SK-N-MC (cell line): ENCODE measurements at places on chromosomes 16 and 17.

- DNase-seq, result no peak
These were observed 702.8 kb downstream of the KCNJ2 start for GRCh38 chr17:70872103-70872502.

GRCh38 chr17:62653826-62654761, 26.6 kb downstream of the MRC2 start:
- no peak for DNase-seq

- DNase-seq, result no peak
These were observed 3.8 kb downstream of the CIITA start for GRCh38 chr16:10880594-10881452.

DNA sequence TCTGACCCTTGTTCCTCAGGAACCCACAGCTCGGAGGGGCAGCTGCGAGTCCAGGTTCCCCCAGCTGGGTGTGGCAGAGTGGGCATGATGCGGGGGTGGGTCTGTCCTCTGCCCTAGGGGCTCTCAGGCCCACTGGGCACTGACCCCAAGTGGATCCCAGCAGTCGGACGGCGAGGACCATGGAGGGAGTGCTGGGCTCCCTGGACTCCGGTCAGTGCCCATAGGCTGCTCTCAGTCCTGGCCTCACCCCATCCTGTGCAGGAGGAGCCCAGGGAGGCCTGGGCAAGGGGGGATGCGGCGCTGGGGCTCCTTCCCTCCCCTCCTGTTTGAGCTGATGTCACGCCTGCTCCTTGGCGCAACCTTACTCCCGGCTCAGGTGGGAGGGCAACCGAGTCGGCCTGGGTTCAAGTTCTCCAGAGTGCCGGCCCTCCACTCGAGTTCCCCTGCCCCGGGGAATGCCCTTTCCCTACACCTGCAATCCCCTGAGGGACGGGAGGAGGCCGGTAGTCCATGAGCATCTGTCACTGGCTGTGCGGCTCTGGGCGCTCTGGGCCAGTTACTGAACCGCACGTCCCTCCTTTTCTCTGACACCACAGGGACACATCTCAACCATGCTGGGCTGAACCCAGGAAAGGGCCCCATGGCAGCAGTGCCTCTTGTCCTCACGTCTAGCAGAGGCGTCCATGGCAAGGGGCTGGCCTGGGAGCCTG, 52.6 kb upstream of the ACSF3 start:
- DNase-seq, result no peak

DNA sequence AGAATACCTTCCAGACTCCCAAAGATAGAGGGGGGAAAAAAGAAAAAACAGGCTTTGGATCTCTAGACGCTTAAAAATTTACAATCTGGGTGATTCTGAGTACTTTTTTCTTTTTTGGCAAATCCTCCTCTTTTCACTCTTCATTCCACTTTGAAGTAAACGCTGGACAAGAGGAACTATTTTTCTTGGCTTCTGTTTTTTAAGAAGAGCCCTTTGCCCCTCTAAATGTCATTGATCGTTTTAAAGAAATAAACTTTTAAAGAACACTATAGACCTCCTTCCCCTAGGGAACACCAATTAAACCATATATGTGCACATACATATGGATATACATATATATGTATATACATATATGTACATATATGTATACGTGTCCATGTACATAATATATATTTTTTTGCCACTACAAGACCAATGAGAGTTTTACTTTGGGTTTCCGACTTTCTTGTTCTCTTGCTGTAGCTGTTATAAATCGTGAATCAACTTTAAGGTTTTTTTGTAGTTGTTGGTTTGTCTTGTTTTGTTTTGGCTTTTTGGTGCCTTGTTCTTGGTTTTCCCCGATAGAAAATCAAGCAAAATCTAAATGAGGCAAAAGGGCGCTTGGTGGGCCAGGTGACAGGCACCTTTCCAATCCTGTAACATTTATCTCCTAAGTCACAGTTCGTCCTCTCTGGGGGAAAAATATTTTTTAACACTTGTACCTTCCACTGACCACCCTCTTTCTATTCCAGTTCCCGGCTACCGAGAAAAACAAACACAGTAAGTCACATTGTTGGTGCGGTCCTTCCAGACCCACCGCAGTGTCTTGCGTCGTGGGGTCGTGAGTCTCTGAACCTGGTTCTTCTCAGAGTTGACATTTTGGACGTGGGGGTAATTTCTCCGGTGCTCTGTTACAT, 4.4 kb downstream of the FOXF1 start:
- DNase-seq, result no peak

DNA sequence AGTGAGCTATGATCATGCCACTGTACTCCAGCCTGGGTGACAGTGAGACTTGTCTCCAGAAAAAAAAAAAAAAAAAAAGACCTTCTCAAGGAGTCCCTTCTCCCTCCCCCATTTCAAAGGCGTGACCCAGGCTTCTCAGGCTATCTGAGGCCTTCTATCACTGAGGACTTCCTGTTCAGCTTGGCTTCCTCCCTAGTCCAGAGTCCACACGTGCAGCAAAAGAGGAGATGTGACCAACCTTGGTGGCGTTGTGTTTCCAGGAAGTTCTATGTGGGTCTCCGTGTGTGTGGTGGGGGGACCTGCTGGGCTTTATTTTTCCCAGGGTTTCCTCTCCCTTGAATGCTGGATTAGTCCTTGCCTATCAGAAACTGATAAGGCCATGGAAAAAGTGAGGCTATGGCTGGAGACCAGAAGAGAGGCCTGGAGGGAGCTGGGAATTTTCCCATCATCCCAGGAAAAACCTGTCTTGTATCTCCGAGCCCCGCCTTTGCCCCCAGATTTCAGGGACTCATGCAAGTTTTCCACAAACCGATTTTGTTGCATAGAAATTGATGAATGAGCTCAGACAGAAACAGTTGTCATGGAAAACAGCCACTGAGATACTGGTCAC, 148.1 kb downstream of the SALL1 start:
- no peak for DNase-seq

GRCh38 chr16:85688586-85689284, at the start of gene GINS2:
GINS2 (minus strand) TSS chr16:85688954; CDS start chr16:85688898, 56 bp downstream.
- no peak for DNase-seq

- DNase-seq, result no peak
These were observed 5.9 kb upstream of the CD68 start for GRCh38 chr17:7573324-7574080.

DNA sequence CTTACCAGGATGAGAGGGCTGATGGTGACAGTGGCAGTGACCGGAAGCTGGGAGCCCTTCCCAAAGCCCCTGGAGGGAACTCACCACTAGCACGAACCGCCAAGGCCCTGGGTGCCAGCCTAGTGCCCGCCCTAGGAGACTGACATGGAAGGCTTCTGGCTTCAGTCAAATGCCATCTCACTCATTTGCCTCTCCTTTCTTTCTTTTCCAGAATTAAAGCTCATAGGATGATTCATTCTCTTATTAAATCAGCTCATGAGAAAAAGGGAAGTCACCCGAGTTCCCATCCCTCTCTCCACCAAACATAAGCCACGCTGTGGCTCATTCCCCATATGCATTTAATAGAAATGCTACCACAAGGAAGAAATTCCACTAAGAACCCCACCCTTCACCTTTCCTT, 12.1 kb downstream of the CUEDC1 start:
- no peak for DNase-seq

GRCh38 chr16:57562066-57562465, 19.6 kb downstream of the ADGRG5 start:
- DNase-seq, result no peak

- no peak for DNase-seq
These were observed 11.7 kb upstream of the ST6GALNAC2 start for GRCh38 chr17:76597156-76598003.

DNA sequence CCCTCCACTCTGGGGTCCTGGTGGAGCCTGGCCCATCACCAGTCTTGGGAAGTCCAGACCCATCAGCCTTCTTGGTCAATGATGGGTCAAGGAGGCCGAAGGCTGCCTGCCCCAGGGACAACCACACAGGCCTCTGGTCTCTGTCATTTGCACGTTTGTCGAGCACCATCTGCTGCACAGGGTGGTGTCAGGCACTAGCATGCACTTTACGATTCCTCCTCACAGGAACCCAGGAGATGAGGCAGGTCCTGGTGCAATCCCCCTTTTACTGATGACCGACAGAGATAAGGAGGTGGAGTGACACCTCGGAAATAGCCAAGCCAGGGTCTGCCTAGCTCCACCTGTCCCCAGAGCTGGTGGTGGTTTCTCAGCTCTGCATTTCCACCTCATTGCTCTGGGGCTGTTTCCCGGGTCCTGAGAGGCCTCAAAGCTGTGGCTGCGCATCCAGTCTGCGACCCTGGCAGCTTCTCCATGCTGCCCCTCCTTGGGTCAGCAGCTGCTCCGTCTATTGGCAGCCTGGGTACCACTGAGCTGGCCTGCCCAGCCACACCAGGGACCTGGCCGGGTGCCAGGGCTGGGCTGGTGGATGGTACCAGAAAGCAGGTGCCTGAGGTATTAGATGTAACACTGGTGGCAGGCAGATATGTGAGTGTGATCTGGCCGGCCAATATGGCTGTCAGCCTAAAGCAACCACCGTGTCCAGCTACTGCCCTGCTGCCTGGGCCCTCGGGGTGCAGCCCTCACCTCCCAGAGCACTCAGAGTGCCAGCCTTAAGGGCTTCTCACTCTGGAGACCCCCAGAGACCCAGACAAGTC, 10.0 kb downstream of the MMP15 start:
- no peak for DNase-seq

DNA sequence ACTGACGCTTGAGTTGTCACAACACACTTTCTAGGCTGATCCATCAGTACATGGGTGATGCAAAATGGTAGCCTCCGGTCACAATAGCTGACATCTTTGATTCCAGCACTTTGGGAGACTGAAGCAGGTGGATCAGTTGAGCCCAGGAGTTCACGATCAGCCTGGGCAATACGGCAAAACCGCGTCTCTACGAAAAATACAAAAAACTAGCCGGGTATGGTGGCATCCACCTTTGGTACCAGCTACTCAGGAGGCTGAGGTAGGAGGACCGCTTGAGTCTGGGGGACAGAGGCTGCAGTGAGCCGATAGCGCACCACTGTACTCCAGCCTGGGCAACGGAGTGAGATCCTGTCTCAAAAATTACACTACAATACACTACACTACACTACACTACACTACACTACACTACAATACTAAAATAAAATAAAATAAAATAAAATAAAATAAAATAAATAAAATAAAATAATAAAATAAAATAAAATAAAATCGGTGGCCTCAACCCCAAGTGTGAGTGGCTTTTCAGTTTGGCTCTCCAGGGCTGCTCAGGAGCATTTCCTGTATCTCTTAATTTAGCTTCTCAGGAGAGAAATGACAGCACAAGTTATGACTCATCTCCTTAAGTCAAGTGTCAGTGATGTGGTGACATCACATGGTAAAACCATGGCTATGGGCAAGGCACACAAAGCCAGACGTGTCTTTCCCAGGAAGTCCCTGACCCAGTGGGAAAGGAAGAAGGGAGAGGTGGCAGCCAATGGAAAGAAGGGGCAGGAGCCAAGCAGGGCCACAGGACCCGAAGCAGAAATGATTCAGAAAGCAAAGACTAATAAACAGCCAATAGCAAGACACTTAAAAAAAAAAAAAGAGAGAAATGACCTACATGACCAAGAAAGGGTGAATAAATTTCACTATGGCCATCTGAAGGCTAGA, 75.3 kb upstream of the TBC1D3K start:
- DNase-seq, result no peak

DNA sequence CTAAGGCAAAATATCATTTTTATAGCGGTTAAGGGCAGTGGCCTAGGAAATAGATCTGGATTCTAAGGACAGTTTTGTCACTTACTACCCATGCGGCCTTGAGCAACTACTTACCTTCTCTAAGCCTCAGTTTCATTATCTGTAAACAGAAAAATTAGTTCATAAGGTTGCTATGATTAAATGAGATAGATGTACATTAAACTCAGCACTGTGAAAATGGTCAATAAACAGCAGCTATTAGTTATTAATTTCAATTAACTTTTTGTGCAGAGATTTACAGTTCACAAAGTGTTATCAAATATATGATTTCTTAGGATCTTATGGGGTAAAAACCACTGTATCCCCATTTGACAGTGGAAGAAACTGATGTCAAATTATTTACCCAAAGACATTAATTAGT, 135.5 kb upstream of the CORO6 start:
- DNase-seq, result no peak

DNA sequence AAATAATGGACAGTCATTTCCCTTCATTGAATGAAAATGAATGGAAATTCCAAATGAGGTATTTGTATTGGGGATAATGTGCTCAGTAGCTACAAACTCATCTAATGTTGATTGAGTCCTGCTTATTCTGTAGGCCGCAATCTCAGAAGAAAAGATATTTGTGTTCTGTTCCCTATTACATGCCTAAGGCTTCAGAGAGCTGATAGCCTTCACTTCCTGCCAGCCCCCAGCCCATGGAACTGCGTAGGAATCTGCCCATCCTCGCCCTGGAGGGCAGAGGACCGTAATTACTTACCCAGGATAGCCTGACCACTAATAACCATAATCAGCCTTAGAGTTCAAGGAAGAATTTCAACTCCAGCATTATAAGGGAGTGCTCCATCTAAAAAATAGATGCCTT, 17.9 kb upstream of the SNTB2 start:
- DNase-seq, result no peak

GRCh38 chr16:69311533-69312387, 610 bp downstream of the VPS4A start:
- DNase-seq, result no peak

DNA sequence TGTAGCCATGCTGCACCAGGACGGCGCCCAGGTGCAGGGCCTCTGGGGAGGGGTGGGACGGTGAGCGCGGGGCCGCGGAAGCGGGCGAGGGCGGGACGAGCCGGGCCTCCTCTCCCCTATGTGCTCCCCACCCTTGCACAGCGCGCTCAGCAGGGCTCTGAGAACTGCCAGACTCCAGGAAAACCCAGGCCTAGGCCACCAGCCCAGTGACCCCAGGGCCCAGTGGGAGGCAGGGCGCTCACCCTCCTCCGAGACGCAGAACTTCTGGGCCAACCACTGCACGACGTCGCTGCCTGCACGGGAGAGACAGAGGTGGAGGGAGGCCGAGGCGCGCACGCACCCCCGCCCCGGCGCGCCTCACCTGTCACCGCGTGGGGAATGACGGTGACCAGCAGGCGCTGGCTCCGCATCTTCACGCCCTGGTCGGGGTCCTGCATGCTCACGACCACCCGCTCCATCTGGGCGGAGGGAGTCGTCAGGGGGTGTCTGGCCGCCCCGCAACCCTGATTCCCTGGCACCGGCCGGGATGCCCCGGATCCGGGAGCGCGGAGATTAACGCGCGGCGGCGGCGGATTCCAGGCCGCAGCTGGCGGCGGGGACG, 603 bp downstream of the RGS11 start:
- no peak for DNase-seq

DNA sequence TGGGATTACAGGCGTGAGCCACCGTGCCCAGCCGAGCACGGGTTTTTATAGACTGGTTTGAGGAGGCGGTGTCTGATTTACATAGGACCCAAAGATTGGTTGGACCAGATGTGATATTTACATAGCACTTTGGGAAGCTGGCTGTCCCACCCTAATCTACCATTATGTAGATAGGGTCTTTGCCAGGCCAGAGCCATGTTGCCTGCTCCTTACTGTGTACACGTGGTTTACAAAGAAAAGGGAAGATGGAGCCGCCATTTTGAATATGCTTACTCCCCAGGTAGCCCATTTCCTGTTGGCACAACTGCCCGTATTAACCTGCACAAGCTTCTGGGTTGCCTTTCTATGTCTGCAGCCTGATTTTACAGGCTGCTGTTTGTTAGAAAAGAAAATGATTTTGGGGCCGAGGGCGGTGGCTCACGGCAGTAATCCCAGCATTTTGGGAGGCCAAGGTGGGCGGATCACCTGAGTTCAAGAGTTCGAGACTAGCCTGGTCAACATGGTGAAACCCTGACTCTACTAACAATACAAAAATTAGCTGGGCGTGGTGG, 89.9 kb upstream of the EEF2KMT start:
- no peak for DNase-seq
